IPS-NIHi11 (cell line): ENCODE measurements at places on chromosomes 6 and 20.

- DNase-seq = no peak
These were observed 356.8 kb upstream of the AGPAT4 start for GRCh38 chr6:161630674-161631073.

GRCh38 chr6:100433726-100434435, 30.8 kb downstream of the SIM1 start:
- DNase-seq = no peak

GRCh38 chr6:32819729-32820128, 2.9 kb upstream of the HLA-DOB start:
- DNase-seq = no peak

- DNase-seq = no peak
These were observed 23.3 kb downstream of the NOX3 start for GRCh38 chr6:155432293-155432692.

DNA sequence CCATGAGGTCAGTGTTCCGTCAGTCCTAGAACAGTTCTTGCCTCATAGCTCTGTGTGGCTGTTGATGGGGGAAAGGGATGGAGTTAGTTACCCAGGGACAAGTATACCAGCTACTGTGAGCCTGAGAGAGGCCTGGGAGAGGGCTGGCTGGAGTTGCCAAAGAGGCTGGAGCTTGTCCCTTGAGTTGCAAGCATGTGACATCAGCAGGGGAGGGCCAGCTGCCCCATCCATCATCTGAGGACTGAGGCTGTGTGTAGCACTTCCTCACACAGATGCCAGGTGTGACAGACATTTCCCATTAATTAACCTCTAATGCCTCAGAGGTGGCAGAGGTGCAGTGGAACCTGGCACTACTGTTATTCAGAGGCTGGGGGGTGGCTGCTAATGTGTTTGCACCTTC, 131.6 kb downstream of the PHACTR3 start:
- no peak for DNase-seq

DNA sequence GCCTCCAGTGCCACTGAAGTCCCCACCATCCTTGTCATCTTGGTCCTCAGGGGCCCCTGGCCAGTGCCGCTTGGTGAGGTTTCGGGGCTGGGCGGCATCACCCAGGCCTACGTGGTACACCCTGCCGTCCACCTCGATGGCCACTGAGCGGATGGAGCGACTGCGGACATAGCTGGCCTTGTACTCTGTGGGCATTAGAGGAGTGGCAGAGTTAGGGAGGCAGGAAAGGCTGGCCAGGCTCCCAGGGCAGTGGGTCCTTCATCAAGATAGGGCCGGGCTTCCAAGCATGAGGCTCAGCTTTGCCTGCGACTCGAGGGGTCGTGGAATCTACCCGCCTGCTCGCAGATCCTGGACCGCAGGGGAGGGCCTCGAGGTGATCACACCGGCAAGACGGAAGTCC, 119.0 kb downstream of the SULF2 start:
- no peak for DNase-seq

DNA sequence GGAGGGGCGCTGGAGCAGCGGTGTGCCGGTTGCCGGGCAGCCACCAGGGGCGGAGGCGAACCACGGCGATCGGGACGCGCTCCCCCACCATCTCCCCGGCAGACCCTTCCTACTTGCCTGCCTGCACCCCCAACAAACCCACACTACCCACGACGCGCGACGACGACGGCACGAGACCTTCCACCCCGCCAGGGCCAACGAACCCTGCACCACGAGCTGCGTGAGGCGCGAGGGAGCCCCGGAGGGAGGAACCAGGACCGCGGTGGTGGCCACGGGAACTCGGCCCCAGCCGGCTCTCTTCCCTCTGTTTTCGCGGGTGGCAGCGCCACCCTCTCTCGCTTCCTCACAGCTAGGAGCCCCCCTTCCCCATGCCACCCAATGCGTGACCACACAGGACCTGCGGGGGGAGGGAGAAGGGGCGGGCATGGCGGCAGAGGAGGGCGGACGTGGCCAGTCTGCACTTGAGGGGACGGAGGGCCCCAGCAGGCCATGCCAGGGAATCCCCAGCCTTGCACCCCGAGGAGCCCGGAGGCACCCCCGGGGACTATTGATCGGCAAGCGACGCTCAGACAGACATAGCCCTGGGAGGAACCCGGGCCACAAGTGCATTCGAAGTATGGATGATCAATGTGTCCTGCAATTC, 1516.4 kb upstream of the DEFB115 start:
- no peak for DNase-seq

- no peak for DNase-seq
These were observed 11.4 kb downstream of the IYD start for GRCh38 chr6:150380256-150380655.

GRCh38 chr20:63771046-63771707, 31.6 kb downstream of the SLC2A4RG start:
- DNase-seq = no peak

- DNase-seq = no peak
These were observed 152.4 kb upstream of the MAN1A1 start for GRCh38 chr6:119501798-119502483.

- no peak for DNase-seq
These were observed 4.6 kb downstream of the MAS1L start for GRCh38 chr6:29483186-29483585.

GRCh38 chr6:137248702-137249101, 29.5 kb upstream of the IFNGR1 start:
- no peak for DNase-seq

GRCh38 chr6:47674673-47675072, 23.7 kb upstream of the ADGRF4 start:
- DNase-seq = no peak

DNA sequence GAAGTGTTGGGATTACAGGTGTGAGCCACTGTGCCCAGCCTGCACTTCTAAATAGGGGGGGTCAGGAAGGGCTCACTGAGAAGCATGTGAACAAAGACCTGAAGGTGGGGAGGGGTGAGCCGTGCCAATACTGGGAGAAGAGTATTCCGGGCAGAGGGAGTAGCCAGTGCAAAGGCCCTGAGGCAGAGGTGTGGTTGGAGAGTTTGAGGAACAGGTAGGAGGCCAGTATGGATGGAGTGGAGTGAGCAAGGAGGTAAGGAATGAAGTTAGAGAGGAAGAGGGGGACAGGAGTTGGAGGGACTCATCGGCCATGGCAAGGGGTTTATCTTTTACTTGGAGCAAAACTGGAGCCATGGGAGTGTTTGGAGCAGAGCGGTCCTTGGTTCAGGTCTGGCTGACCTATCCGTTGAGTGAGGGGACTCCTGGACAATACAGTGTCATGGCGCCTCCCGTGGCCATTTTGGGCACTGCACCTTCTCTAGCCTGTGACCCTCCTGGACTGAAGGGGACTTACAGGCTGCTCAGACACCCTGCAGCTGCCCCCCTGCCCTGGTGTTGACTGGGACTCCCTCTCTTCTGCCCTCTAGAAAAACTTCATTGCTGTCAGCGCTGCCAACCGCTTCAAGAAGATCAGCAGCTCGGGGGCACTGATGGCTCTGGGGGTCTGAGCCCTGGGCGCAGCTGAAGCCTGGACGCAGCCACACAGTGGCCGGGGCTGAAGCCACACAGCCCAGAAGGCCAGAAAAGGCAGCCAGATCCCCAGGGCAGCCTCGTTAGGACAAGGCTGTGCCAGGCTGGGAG, 12.1 kb downstream of the FOXS1 start:
- DNase-seq = peak; percentile 92

- no peak for DNase-seq
These were observed 253.6 kb upstream of the EXOC2 start for GRCh38 chr6:946546-946945.

DNA sequence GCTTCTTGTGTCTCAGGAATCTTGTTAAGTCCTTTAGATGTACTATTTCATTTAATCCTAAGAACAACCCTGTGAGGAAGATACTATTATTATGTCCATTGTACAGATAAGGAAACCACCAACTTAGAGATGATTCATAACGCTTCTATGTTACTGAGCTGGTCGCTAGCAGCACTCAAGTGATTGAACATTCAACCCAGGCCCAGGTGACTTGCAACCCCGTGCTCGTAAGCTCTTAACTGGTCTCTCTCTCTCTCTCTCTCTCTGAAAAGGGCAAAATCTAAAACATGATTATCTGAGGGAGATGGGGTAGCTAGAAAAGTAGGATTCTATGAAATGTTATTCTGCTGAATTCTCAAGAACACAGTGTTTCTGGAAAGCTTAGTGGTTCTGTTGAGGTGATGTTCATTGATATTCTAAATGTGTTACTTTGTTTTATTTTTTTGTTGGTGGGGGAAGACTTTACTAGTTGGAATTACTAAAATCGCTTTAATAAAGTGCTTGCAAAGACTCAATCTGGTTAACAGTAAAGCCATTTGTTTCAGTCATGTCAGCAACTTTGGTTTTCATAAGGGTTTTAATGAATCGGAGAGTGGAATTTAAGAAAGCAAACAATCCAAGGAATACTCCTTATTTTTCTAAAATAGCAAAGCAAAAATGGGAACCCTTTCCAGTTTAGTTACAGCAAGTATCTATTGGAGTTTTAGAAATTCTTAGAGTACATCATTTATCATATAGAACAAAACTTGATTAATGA, 265.0 kb upstream of the TAB2 start:
- DNase-seq = no peak

DNA sequence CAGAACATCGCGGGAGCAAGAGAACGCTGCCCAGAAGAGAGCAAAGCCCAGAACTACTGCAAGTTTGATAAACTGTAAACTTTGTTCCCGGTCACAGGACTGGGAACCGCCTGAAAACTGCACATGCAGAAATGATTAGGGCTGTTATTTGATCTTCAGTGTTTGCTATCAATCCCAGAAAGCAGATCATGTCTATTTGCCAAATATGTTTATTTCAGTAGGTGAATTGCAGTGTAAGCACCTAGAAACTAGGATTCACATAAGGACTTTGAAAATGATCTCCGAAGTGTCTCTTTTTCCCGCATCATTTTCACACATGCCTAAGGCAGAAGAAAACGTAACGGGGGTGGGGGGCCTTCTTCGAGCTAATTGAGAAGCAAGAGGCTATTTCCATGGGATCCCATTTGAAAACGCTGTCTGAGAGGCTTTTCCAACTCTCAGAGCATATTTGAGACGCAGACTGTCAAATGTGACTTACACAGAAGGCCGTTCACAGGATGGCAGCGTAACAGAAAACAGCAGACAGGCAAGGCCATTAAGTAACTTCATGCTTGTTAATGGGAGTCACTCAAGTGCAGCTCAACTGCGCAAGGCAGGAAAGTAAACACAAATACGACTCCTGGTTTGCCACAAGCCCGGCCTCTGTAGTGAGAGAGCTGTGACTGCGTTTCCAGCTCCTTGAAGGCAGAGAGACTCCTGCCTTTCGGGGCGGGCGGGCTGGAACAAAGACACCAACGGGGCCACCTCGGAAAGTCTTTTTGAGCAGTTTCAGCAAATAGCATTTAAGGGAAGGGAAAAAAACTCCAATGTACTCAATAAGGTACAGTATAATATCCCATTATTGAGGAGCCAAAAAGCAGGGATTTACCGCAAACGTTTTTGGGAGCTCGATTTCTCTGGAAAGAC, 144.7 kb upstream of the ZNF217 start:
- peak; percentile 55 for DNase-seq

- no peak for DNase-seq
These were observed 511.9 kb downstream of the KIF16B start for GRCh38 chr20:16061351-16061750.

DNA sequence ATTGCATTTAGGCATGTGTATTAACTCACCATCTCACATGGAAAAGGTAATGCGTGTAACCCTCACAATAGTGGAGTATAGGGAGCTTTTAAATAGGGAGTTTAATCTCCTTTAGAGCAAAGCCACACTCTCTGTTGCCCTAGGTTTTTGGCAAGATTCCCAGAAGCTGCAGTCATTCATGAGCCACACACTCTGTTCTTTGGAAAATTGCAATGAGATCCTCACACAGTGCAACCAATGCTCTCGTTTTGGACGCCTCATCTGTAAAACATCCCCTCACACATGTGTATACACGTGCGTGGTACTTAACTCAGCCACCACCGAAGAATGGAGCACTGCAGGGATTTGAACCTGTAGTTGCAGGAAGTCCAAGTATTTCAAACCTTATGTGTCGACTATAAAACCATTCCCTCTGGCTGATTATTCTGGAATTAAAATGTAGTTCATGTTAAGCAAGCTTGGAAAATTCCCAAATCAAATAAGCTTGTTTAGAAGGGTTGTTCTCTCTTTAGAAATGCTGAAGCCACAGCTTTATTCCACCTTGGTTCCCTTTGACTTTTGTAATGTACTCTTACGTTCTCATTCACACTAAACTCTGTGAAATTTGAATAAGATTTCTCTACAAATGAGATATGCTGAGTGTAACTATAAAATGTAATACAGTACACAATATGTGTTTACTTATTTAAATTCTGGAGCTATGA, 489.8 kb upstream of the MANEA start:
- no peak for DNase-seq

DNA sequence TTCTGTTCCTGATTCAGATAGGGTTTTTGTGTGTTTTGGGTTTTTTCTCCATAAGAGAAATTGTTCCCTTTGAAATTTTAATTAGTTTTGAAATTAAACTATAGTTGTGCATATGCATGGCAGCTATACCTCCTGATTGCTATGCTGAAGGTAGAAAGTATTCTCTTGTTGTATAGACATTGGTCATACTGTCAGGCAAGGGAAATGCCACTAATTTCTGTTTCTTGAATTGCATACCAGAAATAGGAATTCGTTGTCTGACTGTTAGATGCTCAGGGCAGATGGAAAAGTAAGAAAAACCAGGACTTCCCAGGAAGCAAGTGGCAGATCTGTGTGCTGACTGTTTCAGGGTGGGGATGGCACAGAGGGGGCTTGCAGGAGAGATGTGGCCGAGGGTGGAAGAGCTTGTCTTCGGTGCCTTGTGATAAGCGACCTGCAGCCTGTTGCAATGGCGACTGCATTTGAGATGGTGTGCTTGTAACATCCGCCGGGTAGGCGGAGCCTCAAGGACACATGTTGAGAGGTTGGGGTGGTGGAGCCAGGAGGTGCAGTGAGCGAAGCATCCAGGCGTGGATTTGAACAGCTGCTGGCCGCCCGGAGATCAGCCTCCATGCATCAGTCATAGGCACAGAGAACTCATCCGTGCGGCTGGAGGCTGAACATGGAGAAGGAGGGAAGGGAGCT, 42.8 kb downstream of the RREB1 start:
- DNase-seq = peak; percentile 62

- no peak for DNase-seq
These were observed 301.7 kb downstream of the FOXA2 start for GRCh38 chr20:22282696-22283095.

GRCh38 chr6:167782698-167783517, 43.8 kb upstream of the AFDN start:
- no peak for DNase-seq

- DNase-seq = no peak
These were observed 4.0 kb upstream of the FOXF2 start for GRCh38 chr6:1385129-1386037.

- DNase-seq = no peak
These were observed 41.4 kb upstream of the MLN start for GRCh38 chr6:33845031-33845745.
